ENCODE measurements at places on chromosomes 5 and 9.

DNA sequence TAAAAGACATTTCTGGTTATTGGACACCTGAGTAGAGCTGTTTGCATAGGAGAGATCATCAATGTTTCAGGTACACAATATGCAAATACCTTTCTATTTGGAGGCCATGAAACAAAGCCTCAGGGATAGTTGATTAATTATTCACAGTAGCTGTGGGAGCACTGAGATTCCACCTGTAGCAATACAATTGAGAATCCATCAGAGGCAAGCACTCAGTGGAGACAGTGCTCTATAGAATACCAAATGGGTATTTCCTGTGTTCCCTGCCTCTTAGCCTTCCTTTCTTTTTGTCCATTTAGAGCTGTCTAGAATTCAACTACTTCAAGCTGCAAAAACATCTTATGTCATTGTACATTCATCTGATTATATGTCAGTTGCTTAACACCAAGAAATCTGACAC is 1754.0 kb upstream of the ACO1 start:
- DNase-seq: no peak

DNA sequence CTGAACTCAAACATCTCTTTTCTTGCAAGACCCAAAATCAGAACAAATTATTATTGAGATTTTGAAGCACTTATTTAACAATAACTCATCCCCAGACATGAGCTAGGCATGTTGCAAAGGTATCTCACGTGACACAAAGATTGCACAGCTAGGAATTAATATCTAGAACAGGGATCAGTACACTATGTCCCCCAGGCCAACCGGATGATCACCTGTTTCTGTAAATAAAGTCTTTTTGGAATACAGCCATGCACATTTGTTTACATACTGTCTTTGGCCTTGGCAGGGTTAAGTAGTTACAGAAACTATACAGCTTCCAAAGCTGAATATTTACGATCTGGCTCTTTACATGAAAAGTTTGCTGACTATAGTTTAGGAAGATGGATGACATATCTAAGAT is 287.7 kb downstream of the ACTL7B start:
- DNase-seq: no peak

- DNase-seq: no peak
Measured at GRCh38 chr9:84697509-84698114, 28.1 kb downstream of the NTRK2 start.

GRCh38 chr5:148993283-148993936 is 69.5 kb downstream of the SH3TC2 start:
- DNase-seq: no peak

DNA sequence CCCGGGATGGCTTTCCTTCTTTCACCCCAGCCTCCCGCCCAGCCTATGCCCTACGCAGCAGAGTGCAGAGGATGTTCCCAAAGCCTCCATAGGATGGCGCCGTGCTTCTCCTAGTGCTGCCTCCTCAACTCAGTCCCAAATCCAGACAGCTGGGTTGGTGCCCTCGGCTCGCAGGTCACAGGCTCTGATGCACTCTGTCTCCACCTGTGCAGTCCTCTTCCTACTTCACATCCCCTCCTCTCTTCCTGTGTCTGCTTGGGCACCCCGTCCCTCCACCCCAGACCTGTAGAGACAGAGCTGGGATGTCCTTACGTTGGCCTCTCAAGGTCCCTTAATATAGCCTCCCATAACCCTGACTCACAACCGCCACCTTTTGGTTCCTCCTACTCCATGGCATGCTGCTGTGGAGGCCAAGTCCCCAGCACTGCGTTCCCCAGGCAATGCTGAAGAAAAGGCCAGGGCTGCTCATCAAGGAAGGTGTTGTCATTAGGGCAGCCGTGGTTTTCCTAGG is 314.4 kb downstream of the GADD45G start:
- DNase-seq: peak; percentile 18

DNA sequence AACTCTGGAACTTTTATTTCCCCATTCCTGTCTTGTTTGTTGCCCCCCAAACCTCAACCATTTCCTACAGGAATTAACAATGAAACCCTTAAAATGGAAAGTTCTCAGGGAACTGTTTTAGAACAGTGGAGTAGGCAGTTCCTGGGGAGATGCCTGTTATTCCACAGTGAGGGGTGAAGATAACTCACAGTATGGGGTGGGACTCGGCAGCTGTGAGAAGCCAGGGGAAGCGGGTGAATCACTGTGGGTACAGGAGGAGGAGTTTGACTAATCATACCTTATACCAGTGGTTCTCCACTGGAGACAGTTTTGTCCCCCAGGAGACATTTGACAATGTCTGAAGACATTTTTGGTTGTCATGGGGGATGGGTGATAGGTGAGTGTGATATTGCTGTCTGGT is 36.9 kb upstream of the GLRA1 start:
- no peak for DNase-seq

DNA sequence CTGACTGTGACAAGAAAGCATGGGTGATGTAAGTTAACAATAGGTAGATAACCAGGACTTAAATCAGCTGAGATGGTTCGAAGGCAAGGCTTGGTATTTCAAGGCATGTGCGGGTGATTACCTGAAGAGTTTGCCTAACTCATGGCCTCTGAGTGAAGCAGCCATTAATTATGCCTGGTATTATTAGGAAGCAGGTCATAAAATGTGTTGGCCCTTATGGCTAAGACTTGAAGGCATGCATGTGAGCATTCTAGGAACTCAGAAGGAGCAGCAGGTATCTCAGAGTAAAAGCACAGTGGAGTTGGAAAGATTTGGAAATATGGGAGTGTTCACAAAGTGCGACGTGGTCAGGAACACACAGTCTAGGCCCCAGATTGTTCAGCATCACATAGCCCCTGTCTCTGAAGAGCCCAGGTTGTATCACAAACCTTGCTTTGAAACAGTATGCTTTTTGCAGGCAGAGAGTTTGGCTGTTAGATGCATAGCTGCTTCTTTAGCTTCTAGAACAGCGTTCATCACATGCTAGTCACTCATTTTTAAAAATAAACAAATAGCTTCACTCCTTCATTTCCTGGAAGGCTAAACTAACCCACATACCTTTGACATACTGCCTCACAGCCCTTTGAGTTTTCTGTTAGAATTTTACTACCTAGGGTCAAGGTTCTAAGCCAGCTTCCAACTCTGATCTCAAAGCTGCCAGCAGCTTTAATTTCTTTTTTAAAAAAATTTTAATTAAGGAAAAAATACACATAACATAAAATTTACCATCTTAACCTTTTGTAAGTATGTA is 2.1 kb downstream of the HEXB start:
- no peak for DNase-seq

DNA sequence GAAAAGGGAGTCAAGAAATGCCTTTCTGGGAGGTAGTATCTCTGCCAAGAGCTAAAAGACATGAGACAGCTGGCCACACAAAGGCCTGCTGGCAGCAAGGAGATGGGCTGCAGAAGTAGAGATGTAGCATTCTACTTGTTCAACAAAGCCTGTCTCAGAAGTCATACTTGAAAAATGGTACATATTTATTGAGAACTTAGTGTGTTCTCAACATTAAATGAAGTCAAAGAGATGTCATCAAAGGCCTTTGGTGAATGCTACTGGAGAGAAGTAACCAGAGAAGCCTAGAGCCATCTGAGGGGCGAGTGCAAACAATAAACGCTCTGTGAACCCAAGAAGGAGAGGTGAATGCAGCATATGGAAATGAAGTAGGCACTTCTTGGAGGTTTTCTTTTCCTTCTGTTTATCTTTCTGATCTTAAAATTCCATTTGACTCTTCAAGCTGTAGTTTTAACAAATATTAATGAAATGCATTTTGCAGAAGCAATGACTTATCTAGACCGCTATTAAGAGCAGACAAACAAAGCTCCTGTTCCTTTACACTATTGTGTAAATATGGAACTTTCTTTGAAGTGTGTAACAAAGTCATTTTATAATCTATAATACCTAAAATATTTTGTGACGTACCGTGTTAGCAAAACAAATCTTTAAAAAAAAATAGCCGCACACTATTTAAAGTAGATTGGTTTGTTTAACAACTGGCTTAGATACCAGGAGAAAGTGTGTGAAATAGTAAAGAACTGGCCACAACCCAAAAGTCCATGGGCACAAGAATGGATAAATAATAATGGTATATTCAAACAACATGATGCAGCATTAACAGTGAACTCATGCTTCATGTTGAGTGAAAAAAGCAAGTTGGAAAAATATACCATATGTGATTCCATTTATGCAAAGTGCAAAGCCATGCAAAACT is 70.2 kb downstream of the ZNF608 start:
- no peak for DNase-seq

- no peak for DNase-seq
Measured at GRCh38 chr5:77356740-77357139, 135.4 kb downstream of the WDR41 start.

GRCh38 chr5:17916446-17916845 is 282.2 kb downstream of the TAF11L14 start:
- no peak for DNase-seq

DNA sequence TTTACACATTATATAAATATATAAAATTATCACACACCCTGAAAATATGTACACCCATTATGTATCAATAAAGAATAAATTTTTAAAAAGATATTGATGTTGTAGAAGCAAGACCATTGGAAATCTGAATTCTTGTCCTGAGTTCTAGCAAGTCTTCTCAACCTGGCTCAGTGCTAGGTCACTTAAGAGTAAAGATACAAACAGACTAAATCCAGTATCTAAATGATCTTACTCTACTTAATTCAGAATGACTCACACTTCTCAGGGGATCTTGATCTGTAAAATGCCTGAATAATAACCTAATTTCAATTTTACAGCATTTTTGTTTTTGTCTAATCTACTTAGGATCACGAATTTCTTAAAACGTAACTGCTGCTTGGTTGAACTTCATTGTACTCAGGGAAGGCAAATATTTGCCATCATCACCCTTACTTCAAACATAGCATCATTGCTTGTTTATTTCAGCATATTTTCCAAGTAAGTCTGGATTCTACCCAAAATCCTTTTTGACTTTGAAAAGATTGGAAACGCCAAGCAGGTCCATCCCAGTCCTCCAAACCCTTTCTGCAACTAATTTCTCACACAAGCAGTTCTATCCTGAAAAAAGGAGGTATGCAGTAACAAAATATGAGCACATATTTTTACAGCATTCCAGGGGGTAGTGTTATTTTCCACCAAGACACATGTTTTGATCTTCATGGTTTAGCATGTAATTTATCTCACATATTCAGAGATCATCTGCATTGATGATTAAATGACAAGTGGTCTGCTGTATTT is 582.6 kb downstream of the PSAT1 start:
- DNase-seq: no peak

DNA sequence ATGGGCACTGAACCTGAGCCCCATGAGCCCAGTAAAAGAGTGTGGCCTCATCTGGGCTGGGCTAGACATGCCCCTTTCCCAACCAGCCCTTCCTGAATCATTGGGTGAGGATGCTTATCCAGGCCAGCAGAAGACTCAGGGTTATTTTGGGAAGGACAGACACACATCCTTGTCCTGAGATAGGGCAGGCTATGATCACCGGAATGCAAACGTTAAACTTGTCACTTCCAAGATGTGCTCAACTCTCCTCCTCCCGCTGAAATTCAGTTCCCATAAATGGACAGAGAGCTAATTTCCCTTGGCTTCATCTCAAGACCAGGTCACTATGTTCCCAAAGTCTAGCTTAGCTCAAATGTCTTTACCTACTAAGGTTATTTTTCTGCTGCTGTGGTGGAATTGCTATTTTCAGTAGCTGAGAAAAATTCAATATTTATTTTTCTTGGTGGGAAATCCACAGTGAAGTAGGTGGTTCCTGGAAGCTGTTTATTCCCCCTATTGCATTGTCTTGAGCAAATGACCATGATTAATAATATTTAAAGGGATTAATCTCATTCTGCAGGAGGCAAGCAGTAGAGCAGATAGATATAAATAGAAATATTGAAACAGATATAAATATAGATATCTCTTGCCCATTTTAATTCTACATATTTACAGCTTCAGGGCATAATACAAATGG is 70.0 kb downstream of the NXNL2 start:
- no peak for DNase-seq

GRCh38 chr9:20524776-20525175 is 97.5 kb downstream of the MLLT3 start:
- no peak for DNase-seq

DNA sequence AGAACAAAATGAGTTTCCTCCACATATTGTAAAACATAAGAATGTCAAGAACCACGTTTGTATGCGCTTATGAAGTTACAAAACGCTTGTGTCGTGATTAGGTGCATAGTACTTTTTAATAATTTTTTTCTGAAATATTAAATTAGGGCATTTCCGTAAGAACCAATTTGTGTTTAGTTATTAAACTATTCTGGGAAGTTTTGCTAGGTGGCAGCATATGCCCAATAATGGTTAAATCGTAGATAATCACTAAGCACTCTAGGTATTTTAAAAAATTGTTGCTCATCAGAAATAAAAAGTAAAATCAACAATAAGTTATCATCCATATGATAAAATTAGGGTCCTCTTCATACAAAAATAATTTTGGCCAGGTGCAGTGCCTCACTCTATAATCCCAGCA is 5.4 kb downstream of the SRFBP1 start:
- no peak for DNase-seq

GRCh38 chr5:59555596-59555995 is 337.9 kb downstream of the PDE4D start:
- no peak for DNase-seq

GRCh38 chr5:38660194-38660668 is 103.8 kb upstream of the LIFR start:
- no peak for DNase-seq

GRCh38 chr5:16936150-16936988 is at the start of gene MYO10:
TSS of gene MYO10 (minus strand) at chr5:16936288. CDS start at chr5:16935808, 480 bp downstream.
- DNase-seq: no peak

GRCh38 chr5:9829621-9830020 is 199.5 kb upstream of the TAS2R1 start:
- DNase-seq: no peak

- DNase-seq: no peak
Measured at GRCh38 chr5:99005506-99005905, 76.7 kb upstream of the CHD1 start.

DNA sequence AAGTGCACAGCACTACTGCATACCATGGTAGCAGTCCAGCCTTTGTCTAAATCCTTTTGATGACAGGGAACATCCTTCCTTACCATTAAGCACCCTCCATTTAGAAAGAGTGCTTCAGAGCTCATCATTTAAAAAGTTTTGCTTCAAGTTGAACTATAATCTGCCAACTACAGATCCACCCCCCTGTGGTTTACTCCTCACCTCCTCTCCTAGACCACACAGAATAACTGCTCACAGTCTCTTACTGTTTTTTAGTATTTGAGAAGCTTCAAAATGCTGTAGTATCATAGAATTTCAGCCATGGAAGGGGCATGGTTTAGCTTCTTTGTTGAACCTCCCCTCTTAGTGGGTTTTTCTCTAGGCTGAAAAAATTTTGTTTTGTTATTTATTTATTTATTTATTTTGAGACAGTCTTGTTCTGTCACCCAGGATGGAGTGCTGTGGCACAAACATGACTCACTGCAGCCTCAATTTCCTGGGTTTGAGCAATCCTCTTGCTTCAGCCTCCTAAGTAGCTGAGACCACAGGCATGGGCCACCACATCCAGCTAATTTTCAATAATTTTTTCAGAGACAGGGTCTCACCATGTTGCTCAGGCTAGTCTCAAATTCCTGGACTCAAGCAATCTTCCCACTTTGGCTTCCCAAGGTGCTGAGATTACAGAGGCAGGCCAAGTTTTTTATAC is 384.3 kb upstream of the RFX3 start:
- no peak for DNase-seq

All from CD4-positive, alpha-beta T cell treated with Interleukin-4 for 4 hours (primary cell).